Fibroblast of lung (primary cell): ENCODE measurements at places on chromosomes 16 and 17.

DNA sequence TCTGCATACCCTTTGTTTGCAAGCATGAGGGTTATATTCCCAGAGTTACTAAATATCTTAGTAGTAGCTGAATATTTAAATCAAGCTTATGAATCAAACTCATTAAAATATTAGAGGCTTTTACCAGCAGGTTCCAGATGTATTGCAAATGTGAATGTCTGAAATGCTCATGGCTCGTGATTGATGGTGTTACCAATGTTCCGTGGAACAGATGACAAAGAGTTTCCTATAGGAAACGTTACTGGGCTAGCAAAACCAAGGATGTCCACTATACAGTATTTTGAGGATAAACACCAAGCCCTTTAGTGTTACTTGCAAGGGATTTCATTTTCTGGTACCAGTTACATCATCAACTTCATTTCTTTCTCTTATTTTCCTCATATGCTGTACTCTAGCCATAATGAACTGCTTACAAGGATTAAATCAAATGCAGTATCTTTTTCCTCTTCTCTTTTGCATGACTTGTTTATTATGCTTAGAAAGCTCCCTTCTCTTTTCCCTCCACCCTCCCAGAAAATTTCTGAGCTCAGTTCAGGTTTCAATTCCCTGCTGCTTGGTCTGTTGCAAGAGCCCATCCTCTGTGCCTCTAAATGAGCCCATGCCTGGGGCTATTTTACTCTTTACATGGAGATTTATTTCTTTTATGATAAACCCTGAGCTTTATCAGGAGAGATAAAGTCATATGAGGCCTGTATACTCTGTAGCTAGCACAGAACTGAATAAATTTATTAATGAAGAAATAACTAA, 1537.1 kb upstream of the GOT2 start:
- no peak for DNase-seq

DNA sequence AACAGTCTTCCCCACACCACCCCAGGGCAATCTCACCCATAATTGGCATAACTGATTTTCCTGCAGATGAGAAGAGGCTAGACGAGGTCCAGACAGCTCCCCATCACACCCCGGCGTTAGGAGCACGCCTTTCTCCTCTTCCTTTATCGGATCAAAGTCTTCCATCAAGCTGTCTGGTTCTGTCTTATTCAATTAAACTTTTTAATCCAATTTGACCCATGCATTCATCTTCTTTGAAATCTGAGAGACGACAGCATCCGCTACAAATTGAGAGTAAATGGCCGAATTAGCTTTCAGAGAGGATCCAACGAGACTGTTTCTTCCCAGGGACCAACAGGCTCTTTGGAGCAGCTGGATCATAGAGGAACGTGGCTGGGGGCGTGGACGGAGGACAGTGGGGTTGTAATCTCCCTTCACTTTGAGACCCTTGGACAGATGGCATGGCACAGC, 44.4 kb upstream of the GPRC5B start:
- no peak for DNase-seq

DNA sequence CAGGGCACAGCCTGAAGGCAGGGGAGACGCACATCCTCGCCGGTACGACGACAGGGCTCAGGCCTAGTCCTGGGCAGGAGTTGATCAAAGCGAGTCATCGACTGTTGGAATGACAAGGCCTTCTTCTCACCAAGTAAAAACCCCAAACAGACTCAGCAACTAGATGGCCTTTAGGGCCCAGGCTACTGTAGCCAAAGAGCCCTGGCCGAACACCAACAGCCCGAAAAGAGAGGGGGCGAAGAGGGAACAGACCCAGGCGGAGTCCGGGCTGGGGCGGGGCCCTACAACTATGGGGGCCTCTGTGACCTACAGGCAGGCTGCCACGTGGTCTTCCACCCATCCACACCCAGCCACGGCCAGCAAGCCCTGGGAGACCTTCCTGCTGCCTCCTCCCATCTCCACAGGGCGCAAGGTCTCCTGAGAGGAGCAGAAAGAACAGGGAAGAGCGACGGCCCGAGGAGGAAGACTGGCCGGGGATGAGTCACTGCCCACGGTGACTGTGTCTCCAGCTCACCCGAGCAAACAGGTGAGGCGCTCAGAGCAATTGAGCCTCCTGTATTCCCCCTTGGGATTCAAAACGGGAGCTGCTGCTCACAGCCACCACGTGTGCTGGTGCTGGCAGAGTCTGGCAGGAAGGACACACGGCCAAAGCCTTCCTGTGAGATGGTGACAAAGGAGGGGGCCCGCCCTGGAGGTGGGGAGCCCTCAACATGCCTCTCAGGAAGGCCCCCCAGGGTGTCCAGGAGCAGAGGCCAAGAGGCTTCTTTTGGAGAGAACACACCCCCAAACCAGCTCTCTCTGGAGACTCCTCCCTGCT, 17.7 kb downstream of the SLC16A3 start:
- DNase-seq = peak; percentile 60

DNA sequence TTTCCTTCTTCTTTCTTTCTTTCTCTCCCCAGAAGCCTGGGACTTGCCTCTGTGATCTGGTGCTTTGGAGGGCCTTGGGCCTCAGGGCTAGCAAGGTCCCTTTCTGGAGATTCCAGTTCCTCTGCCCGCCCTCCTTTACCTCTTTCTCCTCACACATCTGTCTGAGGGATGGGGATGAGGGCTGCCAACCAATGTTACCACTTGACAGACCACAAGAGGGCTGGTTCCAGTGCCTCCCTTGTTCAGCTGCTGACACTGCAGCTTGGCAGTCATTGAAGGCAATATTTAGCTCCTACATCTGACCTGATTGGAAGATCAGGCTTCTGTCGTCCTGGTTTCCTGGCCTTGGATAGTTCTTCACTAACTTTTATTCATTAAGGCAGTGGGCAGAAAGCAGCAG, 3.6 kb upstream of the ZNF652 start:
- DNase-seq = no peak

GRCh38 chr16:9465161-9465560, 373.7 kb downstream of the HAPSTR1 start:
- no peak for DNase-seq

DNA sequence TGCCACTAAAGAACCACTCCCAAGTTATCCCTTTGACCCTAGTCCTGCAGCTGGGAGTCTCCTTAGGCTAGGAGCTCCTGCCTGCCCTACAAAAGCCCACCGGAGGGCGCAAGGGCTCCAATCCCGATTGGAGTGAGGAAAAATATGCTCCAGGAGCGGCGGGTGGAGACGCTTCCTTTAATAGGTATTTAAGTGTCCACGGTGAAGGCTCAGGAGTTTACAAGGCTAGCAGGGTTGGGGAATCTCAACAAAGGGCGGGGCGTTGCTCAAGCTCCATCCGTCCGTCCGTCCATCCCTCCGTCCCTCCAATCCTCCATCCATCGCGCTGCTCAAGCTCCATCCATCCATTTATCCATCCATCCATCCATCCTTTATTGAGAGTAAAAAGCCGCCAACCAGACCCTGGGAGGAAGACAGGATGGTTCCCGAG, 556 bp upstream of the SPNS1 start:
- DNase-seq = peak; percentile 74

GRCh38 chr17:57133486-57133885, 48.4 kb downstream of the AKAP1 start:
- DNase-seq = no peak

DNA sequence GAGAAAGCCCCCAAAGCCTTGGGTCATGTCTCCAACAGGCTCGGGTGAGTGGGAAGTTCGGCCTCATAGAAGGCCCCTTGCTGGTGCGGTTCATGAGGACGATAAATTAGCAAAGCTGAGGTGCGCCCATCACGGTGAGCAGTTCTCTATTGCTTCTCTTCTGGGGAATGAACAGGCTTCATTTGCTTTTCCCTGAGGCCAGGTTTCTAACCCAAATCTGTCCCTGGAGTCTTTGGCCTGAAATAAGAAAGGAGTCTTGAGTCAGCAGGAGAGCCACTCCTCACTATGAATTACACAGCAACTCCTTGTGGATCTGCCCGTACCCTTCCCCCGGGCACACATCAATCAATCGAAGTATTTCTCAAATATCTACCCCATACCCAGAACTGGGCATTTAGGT, 94.6 kb downstream of the YPEL2 start:
- DNase-seq = no peak

GRCh38 chr16:46650254-46650623, 29.1 kb upstream of the SHCBP1 start:
- DNase-seq = peak; percentile 90

DNA sequence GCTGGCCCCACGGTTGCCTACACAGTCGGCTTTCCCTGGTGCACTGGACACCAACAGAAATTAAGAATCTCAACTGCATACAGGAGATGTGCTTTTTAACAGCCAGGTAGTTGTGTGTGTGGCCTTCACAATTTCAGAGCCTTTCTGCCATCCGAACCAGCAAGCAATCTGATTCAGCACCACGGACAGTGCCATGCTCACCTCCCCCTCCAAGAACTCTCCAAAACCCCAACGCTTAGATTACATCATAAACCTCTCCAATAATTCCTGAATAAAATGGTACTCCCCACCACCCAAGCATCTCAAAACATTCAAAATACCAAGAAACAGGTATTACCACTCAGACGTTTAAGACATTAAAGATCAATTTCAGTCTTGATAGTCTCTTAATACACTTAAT, 31.8 kb downstream of the USP7 start:
- DNase-seq = peak; percentile 60

- peak; percentile 93 for DNase-seq
Measured at GRCh38 chr17:16906680-16907079, 65.2 kb downstream of the TNFRSF13B start.

- no peak for DNase-seq
Measured at GRCh38 chr16:11015076-11015475, 70.7 kb downstream of the CLEC16A start.
